ENCODE measurements at places on chromosomes 4 and X.

DNA sequence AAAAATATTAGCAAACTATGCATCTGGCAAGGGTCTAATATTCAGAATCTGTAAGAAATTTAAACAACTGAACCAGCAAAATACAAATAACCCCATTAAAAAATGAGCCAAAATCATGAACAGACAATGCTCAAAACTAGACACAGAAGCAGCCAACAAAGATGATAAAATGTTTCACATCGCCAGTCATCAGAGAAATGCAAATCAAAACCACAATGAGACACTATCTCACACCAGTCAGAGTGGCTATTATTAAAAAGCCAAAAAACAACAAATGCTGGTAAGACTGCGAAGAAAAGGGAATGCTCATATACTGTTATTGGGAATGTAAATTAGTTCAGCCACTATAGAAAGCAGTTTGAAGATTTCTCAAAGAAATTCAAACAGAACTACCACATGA, 201.3 kb upstream of the CPEB2 start:
- no peak for DNase-seq

DNA sequence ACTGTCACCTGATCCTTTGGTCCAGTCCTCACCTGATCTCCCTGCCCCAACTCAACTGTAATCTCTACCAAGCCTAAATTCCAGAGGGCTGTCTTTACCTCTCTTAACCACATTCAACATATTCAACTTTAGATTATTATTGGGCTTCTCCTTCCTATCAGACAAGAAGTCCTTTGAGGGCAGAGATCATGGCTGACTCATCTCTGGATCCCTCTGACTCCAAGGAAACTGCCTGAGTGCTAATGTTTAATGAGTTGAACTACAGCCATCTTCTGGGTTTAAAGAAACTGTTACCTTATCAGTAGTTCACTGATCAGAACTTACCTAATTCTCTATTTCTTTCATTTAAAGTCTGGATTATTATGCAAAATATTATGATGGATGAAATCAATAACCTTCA, 135.7 kb downstream of the GPC3 start:
- DNase-seq, result no peak

DNA sequence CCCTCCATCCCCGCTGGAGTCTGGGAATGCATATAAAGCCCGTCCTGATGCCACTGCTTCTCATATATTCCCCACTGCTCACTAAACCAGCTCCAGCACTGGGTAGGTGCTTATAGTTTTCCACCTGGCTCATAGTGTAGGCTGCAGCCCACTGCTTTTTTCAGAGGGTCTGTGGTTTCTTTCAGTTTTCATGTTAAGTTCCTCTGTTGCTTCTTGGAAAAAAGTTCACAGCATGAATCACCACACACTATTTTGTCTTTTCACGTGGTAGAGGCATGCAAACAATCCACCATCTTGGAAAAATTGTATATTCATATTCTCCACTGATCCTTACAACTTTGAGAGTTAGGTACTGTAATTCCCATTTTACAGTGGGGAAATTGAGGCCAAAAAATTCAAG, 39.4 kb downstream of the DCLK2 start:
- DNase-seq, result no peak

DNA sequence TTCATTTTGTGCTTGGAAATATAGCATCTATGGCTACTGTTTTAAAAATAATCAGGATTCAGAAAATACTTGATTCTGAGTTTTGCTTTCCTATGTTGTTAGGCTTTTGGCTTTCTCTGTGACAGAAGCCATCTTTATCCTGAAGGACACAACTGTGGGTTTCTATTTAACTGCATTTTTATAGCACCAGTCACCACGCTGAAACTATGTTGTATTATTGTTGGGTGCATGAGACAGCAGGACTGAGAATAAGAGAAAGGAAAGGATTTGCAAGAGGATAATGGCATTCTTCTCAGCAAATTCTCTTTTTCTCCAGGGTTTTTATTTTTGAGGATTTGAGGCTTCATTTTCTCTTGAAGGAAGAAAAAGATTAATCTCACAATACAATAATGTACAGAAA, 10.1 kb upstream of the NEUROG2 start:
- DNase-seq, result no peak

GRCh38 chr4:48780865-48781214, 761 bp upstream of the FRYL start:
- DNase-seq, result no peak

GRCh38 chr4:186778134-186778533, 54.5 kb upstream of the FAT1 start:
- no peak for DNase-seq

GRCh38 chrX:64306712-64307111, 76.3 kb upstream of the ASB12 start:
- DNase-seq, result no peak

- DNase-seq, result no peak
These were observed 117.8 kb upstream of the ENPP6 start for GRCh38 chr4:184335520-184335919.

- no peak for DNase-seq
These were observed 608.3 kb upstream of the PCDH10 start for GRCh38 chr4:132540797-132541196.

DNA sequence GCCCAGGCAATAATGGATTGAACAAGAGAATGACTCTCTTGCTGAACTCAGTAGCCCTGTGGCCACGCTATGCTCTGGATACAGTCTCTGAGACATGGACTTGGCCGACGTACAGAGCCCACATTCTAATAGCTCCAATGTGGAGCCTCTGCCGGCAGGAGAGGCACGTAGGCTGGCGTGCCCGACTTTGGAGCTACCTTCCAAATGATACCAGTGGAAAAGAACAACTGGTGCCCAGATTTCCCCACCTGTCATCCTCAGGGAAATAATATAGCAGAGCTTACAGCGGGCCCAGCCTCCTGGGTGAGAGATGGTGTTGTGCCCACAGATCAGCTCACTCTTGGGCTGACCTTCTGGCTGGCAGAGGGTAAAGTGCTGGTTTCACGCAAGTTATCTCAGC, 10.6 kb downstream of the NDP start:
- no peak for DNase-seq

- DNase-seq, result no peak
These were observed 119.8 kb downstream of the DRD5 start for GRCh38 chr4:9901257-9901656.

- DNase-seq, result no peak
These were observed 110.4 kb downstream of the SLIT2 start for GRCh38 chr4:20362148-20362547.

DNA sequence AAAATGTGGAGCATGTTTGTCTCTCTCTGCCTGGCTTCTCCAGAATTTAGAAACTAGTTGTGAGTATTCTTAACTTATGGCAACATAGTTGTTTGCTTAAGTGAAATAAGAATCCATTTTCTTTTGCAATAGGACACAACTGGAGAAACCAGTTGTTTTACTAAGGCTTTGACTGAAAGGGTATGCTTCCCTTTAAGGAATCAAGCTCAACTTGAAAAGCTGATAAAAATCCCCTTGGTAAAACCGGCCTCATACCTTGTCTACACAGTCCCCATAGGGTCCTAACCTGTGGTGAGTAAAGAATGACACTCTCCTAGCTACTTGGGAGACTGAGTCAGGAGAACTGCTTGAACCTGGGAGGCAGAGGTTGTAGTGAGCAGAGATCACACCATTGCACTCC, 139.8 kb downstream of the NR3C2 start:
- DNase-seq, result no peak

GRCh38 chrX:17039826-17040225, 93.4 kb downstream of the REPS2 start:
- DNase-seq, result no peak
